PC-9 (cell line): ENCODE measurements at places on chromosomes 3 and 15. TPM values are rescaled to one million over a fixed set of nuclear protein-coding genes. Genes with fewer than 3 reads are reported as not detected.

Gene CYP8B1
- total RNA-seq: not detected in 2 replicates

GRCh38 chr3:14787630-14788029 is 31.1 kb upstream of the FGD5 start:
- no peak overlapping the region for H3K27ac ChIP-seq
- DNase-seq: no peak
- no peaks in the 10 kb centered on the region for H3K4me1 ChIP-seq

DNA sequence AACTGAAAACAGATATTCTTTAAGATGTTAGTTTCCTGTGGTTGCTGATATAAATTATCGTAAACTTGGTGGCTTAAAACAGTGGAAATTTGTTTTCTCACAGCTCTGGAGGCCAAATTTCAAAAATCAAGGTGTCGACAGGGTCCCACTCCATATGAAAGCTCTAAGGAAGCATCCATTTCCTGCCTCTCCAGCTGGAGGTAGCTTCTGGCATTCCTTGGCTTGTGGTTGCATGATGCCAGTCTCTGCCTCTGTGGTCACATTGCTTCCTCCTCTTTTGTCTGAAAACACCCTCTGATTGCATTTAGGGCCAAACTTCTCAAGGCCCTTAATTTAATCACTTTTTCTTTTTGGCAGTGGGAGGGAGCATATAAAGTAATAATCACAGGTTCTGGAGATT is 96.8 kb downstream of the PPM1L start:
- no peak for DNase-seq
- H3K4me1 ChIP-seq: no peaks in the 10 kb centered on the region
- no peak overlapping the region for H3K4me3 ChIP-seq

DNA sequence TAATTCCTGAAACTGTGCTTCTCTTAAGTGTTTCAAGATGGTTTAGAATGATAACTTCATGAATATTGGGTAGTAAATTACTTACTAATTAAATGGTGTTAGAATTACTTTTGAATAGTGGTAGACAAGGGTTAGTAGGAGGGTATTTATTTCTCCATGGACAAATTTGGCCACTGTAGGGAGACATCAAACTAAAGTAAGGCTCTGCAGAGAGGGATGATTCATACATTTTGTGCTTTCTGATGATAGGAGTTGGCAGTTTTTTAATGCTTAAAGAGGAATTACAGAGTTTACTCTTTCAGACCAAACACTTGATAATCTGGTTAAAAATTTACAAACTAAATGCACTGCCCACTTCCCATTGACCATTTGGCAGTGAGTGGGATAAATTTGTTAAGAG is 127.6 kb downstream of the NAALADL2 start:
- no peaks in the 10 kb centered on the region for H3K36me3 ChIP-seq
- no peak overlapping the region for H3K27ac ChIP-seq
- no peak overlapping the region for H3K4me3 ChIP-seq
- no peaks in the 10 kb centered on the region for H3K4me1 ChIP-seq
- H3K27me3 ChIP-seq: no peaks in the 10 kb centered on the region

DNA sequence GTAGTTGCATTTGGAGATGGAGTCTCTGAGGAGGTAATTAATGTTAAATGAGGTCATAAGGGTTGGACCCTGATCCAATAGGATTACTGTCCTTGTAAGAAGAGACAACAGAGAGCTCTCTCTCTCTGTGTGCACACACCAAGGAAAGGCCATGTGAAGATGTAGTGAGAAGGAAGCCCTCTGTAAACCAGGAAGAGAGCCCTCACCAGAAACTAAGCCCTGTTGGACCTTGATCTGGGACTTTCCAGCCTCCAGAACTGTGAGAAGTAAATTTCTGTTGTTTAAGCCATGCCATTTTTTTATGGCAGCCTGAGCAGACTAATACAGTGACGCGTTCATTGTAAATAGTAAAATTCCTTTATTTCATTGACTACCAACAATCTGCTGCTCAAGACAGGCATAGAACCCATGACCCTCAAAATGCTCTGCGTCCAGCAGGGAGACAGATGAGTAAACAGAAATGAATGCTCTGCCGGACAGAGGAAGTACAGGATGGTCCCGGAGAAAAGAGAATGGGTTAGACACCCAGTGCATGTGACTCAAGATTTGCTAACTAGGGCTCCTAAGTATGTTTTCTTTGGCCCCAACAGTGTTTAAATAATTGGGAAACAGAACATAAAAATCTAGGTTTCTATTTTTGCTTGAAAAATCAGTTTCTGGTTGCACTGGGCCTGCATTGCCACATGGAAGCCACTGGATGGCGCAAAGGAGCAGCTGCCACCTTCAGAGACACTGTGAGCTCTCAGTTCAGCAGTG is 37.9 kb upstream of the TNFAIP8L3 start:
- no peak overlapping the region for H3K4me3 ChIP-seq
- no peaks in the 10 kb centered on the region for H3K27me3 ChIP-seq
- DNase-seq: peak; percentile 13
- no peaks in the 10 kb centered on the region for H3K36me3 ChIP-seq
- no peaks in the 10 kb centered on the region for H3K4me1 ChIP-seq
- H3K27ac ChIP-seq: no peak overlapping the region

- no peaks in the 10 kb centered on the region for H3K27me3 ChIP-seq
- no peaks in the 10 kb centered on the region for H3K36me3 ChIP-seq
- no peak overlapping the region for H3K4me3 ChIP-seq
These were observed 313.4 kb upstream of the STT3B start for GRCh38 chr3:31219131-31219843.

- no peak overlapping the region for H3K27ac ChIP-seq
- no peak overlapping the region for H3K4me3 ChIP-seq
- no peaks in the 10 kb centered on the region for H3K36me3 ChIP-seq
- DNase-seq: no peak
- no peaks in the 10 kb centered on the region; the same call in 1 of the 2 replicates for H3K27me3 ChIP-seq
- H3K4me1 ChIP-seq: no peaks in the 10 kb centered on the region
These were observed 406.8 kb downstream of the MCTP2 start for GRCh38 chr15:94638183-94638582.

GRCh38 chr3:189967254-189967865 is 153.3 kb downstream of the P3H2 start:
- no peak overlapping the region for H3K27ac ChIP-seq
- no peaks in the 10 kb centered on the region for H3K36me3 ChIP-seq
- H3K4me1 ChIP-seq: no peaks in the 10 kb centered on the region
- peak; percentile 59 for DNase-seq
- H3K4me3 ChIP-seq: no peak overlapping the region
- H3K27me3 ChIP-seq: no peaks in the 10 kb centered on the region

GRCh38 chr3:14371573-14372474 is 30.6 kb upstream of the SLC6A6 start:
- peak overlapping the region; percentile 62 for H3K27ac ChIP-seq
- DNase-seq: peak; percentile 90
- H3K36me3 ChIP-seq: no peaks in the 10 kb centered on the region
- no peaks in the 10 kb centered on the region for H3K27me3 ChIP-seq
- no peak overlapping the region for H3K4me3 ChIP-seq

Gene PLCH1
- 0.73 and 1.4 TPM in 2 replicates for total RNA-seq

DNA sequence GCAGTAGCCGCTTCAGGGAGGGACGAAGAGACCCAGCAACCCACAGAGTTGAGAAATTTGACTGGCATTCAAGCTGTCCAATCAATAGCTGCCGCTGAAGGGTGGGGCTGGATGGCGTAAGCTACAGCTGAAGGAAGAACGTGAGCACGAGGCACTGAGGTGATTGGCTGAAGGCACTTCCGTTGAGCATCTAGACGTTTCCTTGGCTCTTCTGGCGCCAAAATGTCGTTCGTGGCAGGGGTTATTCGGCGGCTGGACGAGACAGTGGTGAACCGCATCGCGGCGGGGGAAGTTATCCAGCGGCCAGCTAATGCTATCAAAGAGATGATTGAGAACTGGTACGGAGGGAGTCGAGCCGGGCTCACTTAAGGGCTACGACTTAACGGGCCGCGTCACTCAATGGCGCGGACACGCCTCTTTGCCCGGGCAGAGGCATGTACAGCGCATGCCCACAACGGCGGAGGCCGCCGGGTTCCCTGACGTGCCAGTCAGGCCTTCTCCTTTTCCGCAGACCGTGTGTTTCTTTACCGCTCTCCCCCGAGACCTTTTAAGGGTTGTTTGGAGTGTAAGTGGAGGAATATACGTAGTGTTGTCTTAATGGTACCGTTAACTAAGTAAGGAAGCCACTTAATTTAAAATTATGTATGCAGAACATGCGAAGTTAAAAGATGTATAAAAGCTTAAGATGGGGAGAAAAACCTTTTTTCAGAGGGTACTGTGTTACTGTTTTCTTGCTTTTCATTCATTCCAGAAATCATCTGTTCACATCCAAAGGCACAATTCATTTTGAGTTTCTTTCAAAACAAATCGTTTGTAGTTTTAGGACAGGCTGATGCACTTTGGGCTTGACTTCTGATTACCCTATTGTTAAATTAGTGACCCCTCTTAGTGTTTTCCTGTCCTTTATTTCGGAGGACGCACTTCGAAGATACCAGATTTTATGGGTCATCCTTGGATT is at the start of gene MLH1:
Gene MLH1, plus strand, starts transcription at position 193 of the 958 bp plus-strand sequence. Its CDS starts 30 bp downstream, at position 223.
- no peaks in the 10 kb centered on the region for H3K27me3 ChIP-seq
- no peak for DNase-seq
- 0 out of 2 replicates have a peak, but pooled peaks cover 27% of the 10 kb centered on the region for H3K36me3 ChIP-seq

DNA sequence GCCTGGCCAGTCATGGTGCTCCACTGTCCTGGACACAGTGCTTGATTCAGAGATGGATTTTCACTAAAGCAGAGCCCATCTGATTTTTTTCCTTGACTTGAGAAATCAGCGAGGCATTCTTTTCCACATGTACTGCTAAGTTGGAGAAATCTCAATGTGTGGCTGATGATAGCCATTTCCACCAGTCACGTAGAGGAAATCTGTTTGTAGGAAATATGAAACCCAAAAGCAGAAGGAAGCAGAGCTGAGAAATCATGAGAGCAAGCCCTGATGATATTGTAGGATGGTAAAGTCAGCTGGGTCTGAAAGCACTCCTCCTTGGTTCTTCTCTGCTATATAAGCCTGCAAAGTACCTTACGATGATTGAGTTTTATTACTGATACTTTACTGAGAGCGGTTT is 1233.4 kb downstream of the ROBO2 start:
- H3K27ac ChIP-seq: no peak overlapping the region
- no peaks in the 10 kb centered on the region for H3K4me1 ChIP-seq
- no peaks in the 10 kb centered on the region for H3K36me3 ChIP-seq
- DNase-seq: no peak
- H3K27me3 ChIP-seq: no peaks in the 10 kb centered on the region

- H3K27ac ChIP-seq: no peak overlapping the region
- H3K4me1 ChIP-seq: peaks cover 8% of the 10 kb centered on the region
- DNase-seq: no peak
- 0 out of 2 replicates have a peak, but pooled peaks cover 5% of the 10 kb centered on the region for H3K27me3 ChIP-seq
- peak overlapping the region; percentile 69 for H3K4me3 ChIP-seq
These were observed 750 bp downstream of the PODXL2 start for GRCh38 chr3:127629467-127630403.

- no peaks in the 10 kb centered on the region for H3K4me1 ChIP-seq
- no peak overlapping the region for H3K27ac ChIP-seq
- no peak overlapping the region for H3K4me3 ChIP-seq
- no peak for DNase-seq
- no peaks in the 10 kb centered on the region for H3K36me3 ChIP-seq
- no peaks in the 10 kb centered on the region for H3K27me3 ChIP-seq
These were observed 155.2 kb downstream of the DNAJB8 start for GRCh38 chr3:128311441-128311844.

DNA sequence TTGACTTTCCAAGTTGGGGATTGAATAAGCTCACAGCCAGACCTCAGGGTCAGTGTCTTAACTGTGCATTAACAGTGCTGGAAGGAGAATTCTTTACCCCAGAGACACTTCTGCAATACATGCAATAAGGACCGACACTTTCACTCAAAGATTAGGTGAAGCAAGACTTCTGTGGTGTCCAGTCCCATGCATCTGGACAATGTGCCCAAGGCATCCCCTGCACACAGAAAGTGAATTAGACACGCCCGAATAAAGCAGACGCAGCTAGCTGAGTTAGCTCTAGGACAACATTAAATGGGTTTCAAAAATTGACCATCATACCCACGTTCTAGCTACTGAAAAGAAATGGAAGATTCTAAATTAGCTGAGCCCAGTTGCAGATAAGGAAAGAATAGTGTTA is 223.9 kb upstream of the NR2F2 start:
- H3K4me1 ChIP-seq: no peaks in the 10 kb centered on the region
- no peaks in the 10 kb centered on the region for H3K27me3 ChIP-seq
- no peak overlapping the region for H3K27ac ChIP-seq
- H3K4me3 ChIP-seq: no peak overlapping the region
- DNase-seq: no peak
- no peaks in the 10 kb centered on the region for H3K36me3 ChIP-seq

- no peak overlapping the region for H3K27ac ChIP-seq
- no peaks in the 10 kb centered on the region for H3K27me3 ChIP-seq
- H3K36me3 ChIP-seq: no peaks in the 10 kb centered on the region
- no peaks in the 10 kb centered on the region for H3K4me1 ChIP-seq
- no peak for DNase-seq
- no peak overlapping the region for H3K4me3 ChIP-seq
These were observed 195.5 kb upstream of the TMC3 start for GRCh38 chr15:81569286-81570080.

- no peak overlapping the region for H3K4me3 ChIP-seq
- H3K27ac ChIP-seq: no peak overlapping the region
These were observed 85.6 kb downstream of the CPN2 start for GRCh38 chr3:194265505-194265892.

Gene ASB14
- total RNA-seq: not detected in 2 replicates

Gene CLDN11
- total RNA-seq: 1.4 and 1.9 TPM in 2 replicates

Gene MAP2K5
- total RNA-seq: 25.6 and 26.9 TPM in 2 replicates

- DNase-seq: no peak
- peaks cover 11% of the 10 kb centered on the region for H3K36me3 ChIP-seq
- no peak overlapping the region for H3K4me3 ChIP-seq
- H3K4me1 ChIP-seq: no peaks in the 10 kb centered on the region
- no peak overlapping the region for H3K27ac ChIP-seq
These were observed 11.4 kb downstream of the PPP1R2 start for GRCh38 chr3:195531683-195532082.

DNA sequence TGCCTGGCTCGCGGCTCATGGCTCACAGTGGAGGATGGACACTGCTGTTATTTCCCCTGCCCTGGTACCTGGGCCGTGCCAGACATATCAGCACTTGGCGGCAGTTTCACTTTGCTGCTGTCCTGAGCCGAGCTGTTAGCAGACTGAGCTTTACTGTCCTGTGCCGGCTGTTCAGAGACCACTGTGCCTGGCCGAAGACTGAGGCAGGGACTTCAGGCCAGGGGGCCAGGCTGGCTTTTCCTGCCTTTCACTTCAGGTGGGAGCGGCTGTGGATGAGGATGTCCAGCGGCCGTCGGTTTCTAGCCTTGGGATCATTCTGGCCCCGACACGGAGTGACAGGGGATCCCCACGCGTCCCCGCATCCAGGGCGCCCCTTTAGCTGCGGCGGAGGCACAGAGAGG is 1.1 kb downstream of the ATP10A start:
- DNase-seq: no peak
- H3K36me3 ChIP-seq: no peaks in the 10 kb centered on the region
- H3K27ac ChIP-seq: no peak overlapping the region
- 0 out of 2 replicates have a peak, but pooled peaks cover 6% of the 10 kb centered on the region for H3K27me3 ChIP-seq
- H3K4me3 ChIP-seq: no peak overlapping the region

Gene IMPG2
- 0.05 and 0.11 TPM in 2 replicates for total RNA-seq

DNA sequence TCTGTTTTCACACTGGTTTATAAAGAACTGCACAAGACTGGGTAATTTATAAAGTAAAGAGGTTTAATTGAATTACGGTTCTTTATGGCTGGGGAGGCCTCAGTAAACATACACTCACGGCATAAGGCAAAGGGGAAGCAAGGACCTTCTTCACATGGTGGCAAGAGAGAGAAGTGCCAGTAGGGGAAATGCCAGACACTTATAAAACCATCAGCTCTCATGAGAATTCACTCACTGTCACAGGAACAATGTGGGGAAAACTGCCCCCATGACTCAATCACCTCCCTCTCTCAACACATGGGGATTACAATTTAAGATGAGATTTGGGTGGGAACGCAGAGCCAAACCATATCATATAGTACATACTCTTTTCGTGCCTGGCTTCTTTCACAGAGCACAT is 42.4 kb downstream of the MAP2K1 start:
- H3K36me3 ChIP-seq: no peaks in the 10 kb centered on the region
- no peaks in the 10 kb centered on the region for H3K4me1 ChIP-seq
- H3K4me3 ChIP-seq: no peak overlapping the region
- no peak overlapping the region for H3K27ac ChIP-seq
